ENCODE measurements at places on chromosomes 1 and 21.

DNA sequence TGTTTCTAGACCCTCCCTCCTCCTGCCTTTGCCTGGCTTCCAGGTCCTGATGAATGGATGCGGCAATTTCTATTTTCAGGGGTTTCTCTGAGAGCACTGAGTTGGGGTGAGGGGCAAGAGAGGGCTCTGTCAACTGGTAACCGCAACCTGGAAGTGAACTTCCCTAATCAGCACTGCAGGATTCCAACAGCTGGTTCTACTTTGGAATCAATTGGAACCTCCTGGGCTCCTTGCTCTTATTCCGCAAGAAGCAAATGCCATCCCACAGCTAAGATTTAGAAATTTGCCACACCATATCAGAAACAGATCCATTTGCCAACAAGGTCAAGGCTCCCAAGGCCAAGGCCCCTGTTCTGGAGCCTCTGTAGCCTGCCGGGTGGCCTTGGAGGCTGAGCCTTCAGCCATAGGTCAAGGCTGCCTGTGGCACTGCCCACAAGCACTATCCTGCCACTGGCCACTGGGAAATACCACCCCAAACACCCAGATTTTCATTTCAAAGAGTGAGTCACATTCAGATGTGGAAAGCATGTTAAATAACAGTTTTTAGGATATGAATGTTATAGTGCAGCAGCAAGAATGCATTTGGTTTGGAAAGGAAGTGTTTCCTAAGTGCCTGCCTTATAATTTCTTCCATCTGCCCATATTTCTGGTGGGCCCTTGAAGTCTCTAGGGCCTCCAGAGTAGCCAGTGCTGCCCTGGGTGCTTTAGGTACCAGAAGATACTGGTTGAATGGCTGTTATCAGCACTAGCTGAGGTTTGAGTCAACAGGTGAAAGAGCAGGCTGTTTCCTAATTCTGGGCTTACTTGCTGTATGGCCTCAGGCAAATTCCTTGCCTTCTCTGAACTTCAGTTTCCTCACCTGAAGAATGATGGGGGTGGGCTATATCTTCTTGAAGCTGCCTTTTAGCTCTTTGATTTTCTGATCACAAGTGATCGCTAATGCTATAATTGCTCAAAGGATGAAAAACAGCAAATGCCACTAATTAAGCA is 56.3 kb upstream of the JUN start:
- no peak for DNase-seq

- no peak for DNase-seq
Measured at GRCh38 chr1:245060684-245061374, 94.0 kb upstream of the KIF26B start.

DNA sequence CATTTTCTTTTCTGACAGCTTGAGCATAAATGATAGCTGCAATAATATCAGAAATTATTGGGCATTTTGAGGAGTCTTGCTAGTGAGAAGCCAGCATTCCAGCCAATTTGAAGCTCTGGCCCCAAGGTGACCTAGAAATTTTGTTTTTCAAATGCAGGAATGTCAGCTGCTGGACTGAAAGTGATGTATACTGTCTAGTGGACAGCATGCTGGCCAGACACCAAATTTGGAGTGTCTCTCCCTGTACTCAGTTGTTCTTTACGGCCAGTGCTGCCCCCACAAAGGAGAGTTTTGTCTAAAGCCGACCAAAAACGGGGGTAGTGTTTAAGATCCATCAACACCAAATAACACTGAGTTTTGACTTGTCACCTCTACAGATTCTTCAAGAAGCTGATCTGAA is 5.2 kb downstream of the RGS7 start:
- DNase-seq = no peak

DNA sequence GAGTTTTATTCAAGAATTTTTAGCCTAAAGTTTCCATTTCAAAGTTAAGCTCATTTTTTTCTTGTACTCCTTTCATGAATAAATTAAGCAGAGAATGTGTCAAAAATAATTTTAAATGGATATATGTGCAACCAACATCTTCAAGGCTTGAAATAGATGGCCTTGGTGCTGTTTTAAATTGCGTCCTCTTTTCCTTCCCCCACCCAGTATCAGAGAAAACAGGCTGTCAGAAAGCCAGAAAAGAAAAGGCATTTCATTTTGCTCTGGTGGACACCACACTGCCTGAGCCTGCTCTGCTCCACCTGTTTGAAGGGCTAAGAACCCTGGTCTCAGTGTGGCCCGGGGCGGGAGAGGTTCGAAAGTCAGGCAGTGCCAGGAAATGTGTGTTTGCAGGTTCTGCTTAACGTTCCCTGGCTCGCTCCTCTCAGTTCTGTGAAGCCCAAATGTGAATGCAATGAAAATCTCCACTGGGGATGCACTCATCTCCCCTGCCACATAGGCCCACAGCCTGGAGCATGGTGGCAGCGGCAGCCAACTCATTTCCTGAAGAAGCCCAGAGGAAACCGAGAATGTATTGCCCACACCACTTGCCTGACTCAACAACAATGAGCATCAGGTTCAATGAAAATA is 134.4 kb downstream of the SDCCAG8 start:
- no peak for DNase-seq

- no peak for DNase-seq
Measured at GRCh38 chr1:156571261-156571852, 1.0 kb downstream of the IQGAP3 start.

- no peak for DNase-seq
Measured at GRCh38 chr1:25989440-25990234, 8.2 kb downstream of the PAFAH2 start.

DNA sequence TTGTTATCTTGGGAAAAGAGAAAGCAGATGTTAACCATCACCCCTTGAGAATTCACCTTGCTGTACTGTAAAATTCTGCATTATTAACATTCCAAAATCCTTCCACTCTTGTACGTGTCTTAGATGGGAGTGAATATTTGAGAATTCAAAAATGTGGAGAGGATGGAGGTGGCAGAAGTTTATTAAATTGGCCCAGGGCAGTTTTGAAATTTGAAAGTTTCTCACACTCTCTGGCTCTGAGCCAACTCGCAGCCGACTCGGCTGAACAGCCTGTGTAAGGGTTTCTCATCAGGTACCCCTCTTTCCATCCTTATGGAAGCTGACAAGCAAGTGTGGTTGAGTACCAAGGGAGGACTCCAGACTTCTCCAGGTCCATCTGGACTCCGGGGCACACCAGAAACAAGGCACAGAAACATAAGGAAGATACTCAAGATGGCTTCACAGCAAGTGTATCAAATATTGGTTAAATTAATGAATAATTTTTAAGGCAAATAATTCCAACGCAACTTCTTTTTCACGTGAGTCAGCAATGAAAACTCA is 45.1 kb downstream of the RRAGC start:
- DNase-seq = no peak

DNA sequence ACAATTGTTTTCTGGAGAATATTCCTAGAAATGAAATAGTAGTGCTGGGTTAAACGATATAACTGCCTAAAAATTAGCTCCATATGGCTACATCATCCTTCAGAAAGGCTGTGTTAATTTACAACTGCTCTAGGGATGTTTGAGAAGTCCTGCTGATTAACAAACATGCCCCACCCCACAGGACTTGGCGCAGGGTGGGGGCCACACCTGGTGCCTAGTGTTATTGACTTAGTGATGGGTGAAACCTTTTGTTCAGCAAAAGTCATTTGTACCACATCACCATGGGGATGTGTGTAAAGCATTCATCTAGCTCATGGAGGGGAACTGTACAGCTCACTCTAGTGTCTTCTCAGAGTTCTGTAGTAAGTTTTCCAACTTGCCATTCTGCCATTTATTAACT is 492.8 kb downstream of the CAMTA1 start:
- no peak for DNase-seq

DNA sequence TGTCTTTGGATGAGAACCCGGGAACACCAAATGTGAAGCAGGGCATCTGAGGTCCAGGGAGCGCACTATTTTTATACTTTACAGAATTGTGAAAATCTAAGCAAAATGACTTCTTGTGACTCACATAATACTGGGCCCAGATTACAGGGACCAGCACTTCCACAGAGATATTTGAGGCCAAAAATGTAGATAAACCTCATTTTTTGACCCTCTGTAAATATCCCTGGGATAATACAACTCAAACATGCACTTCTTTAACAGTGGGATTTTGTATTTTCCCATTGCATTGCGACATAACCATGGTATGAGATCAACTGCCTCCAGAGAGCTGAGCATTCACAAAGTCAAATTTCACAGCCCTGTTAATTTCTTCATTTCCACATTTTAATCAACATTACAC is 289.4 kb upstream of the ADGRL4 start:
- no peak for DNase-seq

DNA sequence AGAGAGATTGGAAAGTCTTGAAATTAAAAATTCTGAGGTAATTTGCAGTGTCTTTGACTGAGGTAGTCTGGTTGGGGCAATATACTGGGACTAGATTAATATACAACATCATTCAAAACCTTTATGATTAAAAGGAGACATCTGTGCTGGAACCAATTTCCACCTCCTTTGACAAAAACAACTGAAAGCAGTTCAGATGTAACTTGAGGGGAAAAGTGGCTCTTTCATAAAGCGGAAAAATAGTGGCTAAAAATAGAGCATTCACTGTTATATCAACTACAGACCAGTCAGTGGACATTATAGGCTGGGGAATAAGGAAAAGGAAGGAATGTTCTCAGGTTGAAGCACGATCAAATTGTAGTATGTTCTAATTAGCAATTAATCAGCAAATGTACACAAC is 635.9 kb downstream of the SMYD3 start:
- no peak for DNase-seq

- no peak for DNase-seq
Measured at GRCh38 chr1:186494832-186495271, 33.9 kb upstream of the PDC start.

DNA sequence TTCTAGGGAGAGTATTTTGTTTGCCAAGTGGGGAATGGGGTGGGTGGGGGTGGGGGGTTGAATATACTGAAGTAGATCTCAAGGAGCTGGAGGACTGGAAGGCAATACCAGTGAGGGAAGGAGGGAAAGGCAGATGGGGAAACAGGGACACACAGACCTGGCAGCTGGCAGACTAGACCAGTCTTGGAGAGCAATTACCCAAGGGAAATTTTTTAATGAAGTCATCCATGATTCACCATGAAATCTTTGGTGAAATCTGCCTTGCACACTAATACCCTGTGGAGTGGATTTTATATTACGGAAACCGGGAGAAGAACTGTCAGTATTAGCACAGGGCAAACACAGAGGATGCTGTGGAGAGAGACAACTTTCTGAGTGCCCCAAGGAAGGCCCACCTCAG is 29.7 kb upstream of the MARK1 start:
- no peak for DNase-seq

- DNase-seq = no peak
Measured at GRCh38 chr1:76668046-76668445, 199.2 kb upstream of the ST6GALNAC5 start.

GRCh38 chr1:203158960-203159665 is 16.5 kb downstream of the MYBPH start:
- DNase-seq = no peak

GRCh38 chr1:116133696-116134475 is 22.7 kb downstream of the MAB21L3 start:
- no peak for DNase-seq

GRCh38 chr1:33948291-33948690 is 84.4 kb downstream of the HMGB4 start:
- DNase-seq = no peak

GRCh38 chr1:5010656-5011055 is 356.2 kb downstream of the AJAP1 start:
- no peak for DNase-seq

DNA sequence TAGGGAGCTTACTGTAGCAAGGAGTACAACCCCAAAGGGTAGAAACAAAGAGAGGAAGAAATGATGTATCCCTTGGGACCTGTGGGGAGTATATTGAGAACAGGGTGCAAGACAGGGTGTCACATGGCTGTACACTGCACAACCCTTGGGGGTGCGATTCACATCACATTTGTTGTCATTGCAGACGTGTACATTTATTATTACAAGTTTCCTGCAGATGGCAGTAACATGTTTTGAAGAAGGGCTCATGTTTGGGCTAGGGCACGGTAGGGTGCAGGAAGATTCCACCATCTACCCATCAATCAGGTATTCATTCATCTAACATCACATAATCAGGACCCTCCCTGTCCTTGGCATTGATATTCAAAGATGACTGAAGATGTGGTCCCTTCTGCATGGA is 62.5 kb downstream of the NDUFS5 start:
- no peak for DNase-seq

DNA sequence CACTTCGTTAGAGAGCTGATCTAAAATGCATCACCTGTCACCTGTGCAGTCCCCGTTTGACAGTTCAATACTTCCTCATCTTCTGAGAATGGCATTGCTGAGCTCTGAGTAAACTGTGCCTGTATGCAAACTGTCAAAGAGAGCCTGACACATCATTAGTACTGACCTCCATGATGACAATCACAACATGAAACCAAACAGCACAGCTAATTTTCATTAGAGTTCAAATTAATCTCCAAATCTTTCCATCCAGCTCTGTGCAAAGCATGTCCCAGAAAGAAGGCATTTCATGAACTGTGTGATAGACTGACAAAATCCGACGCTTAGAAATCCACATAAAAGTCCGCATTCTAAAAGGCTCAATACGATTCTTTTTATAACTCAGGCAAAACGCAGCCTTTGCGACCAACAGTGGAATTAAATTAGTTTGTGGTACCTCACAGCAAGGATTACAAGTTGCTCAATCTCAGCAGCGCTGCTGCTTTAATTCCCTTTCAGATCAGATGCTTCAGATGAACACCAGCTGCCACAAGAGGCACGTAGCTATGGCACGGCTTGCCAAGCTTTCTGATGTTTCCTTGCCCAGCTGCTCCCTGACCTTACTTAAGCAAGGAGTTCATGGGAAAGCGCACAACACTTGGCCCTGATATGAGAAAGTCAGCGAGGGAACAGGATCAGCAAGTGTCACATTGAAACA is 765.5 kb upstream of the PRMT6 start:
- DNase-seq = no peak
